ENCODE measurements at places on chromosomes 16 and 17.

DNA sequence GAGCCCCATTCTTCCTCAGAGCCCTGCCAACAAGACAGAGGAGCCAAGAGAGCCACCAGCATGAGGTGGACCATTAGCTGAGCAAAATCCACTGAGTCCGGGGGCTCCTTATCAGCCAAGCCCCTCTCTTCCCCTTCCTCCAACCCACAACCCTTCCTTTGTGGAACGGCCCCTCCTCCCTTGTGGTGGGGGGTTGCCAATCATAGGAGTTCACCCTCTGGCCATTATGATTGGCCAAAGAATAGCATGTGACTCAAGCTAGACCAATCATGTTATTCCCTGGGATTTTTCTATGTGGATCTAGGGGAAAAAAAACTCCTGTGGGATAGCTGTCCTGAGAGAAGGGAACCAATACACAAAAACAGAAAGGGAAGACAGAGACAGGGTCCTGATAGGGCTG lies 120.5 kb downstream of the C16orf95 start:
- no peak for DNase-seq

- DNase-seq = no peak
Measured at GRCh38 chr17:69405096-69405495, 9.4 kb upstream of the MAP2K6 start.

DNA sequence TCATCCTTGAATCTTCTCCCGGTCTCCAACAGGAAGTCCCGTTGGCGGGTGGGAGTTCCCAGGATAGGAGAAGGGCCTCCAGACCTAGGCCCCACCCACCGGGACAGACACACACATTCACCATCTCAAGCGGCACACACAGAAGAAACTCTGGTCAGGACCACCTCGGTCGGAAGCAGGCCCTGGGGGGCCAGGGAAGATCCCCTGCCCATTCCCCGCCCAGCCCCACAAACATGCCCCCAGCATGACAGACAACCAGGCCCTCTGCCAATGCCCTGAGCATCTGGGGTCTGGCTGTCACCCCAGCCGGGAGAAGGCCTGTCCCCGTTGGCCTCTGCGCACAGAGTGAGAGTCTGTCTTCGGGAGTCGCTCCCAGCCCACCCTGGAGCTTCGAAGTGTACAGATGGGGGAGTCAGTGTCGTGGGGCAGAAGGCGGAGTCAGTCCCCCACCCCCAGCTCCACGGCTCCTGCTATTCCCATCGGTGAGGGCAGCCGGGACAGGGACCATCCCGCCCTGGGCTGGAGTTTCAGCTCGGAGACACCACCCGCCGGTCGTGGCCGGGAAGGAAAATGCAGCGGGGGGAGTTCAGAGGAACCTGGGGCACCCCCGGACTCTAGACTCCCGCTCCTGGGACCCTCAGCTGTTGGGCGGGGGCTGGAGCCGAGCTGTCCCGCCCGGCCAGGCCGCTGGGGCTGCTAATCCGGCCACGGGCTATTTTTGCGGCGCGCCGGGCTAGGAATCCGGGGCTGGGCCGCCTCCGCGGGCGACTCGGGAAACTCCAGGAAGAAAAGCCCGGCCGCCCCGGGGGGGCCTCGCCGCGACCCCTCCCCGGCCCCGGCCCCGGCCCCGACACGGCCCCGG lies 660 bp downstream of the RHBDF1 start:
- DNase-seq = peak; percentile 91

DNA sequence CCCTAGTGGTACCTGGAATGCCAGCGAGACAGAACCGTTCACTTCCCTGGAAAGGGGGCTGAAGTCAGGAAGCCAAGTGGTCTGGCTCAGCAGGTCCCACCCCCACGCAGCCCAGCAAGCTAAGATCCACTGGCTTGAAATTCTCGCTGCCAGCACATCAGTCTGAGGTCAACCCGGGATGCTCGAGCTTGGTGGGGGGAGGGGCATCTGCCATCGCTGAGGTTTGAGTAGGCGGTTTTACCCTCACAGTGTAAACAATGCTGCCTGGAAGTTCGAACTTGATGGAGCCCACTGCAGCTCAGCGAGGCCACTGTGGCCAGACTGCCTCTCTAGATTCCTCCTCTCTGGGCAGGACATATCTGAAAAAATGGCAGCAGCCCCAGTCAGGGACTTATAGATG lies 464.7 kb upstream of the TOM1L1 start:
- DNase-seq = no peak

- no peak for DNase-seq
Measured at GRCh38 chr17:72588561-72588960, 467.7 kb downstream of the SOX9 start.

DNA sequence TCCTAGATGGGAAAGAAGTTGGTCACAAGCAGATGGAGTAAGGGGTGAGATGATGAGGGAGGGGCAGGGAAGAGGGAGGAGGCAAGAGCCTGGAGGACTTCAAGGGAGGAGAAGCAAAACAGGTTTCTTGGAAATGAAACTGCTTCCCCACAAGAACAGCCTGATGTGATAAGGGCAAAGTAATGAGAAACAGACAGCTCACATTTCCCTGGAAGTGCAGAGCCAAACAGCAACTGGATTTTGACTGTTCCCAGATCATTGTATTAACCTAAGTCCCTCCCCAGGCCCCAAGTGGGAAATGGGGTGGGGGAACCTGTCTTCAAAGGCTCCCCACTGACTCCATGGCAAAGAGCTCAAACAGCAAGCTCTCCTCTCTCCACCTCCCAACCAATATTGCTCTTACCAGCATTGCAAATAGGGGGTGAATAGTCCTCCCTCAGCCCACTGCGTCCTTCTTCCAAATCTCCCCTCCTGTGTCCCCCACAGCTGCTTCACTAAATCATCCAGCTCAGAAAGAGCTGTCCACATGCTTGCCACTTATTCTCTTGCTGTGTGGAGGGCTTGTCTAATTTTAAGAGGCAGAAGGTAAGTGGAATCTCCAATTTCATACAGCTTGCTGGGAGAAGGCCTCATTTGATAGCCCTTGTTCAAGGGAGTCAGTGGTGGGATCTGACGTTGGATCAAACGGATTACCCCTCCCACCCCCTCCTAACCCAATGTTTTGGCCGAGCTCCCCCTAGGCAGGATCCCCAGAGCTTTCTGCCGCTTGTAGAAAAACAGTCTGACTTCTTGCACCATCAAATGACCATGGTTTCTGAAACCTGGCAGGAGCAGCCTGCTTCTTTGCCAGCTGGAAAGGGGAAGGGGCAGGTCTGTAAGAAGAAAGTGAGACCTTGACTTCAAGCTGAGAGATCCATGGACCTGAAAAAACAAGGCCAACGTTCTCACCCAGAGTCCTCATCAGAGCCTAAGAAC lies 56.3 kb upstream of the SMIM36 start:
- DNase-seq = no peak

GRCh38 chr16:24372824-24373223 lies 116.7 kb downstream of the CACNG3 start:
- DNase-seq = no peak

DNA sequence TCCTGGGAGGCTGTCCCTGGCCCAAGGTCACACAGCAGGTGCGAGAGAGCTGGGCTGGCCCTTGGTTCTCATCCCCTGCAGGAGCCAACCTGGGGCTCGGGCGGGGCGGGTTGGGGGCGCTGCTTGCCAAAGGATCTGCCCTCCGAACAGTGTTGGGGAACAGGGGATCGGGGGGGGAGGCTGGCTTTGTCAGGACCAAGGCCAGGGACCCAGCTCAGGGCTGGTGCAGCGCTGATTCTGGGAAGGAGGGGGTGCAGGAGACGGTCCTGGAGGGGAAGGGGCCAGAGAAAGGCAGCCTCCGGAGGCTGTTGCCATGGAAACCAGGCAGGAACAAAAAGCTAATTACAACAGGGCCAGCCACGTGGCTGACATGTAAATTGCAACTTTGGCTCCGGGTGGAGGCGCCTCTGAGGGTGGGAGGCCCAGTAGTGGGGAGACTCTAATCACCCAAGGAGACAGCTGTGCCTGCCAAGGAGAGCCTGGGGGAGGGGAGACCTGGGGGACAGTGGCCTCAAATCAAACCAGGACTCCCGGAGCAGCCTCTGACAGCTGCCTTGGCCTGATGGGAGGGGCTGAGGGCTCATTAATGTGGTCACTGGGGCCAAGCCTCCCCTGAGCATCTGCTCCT lies 1.3 kb downstream of the TUBB3 start:
- DNase-seq = peak; percentile 65

- DNase-seq = no peak
Measured at GRCh38 chr17:29591146-29591736, 1.7 kb upstream of the ANKRD13B start.

GRCh38 chr16:50153596-50154419 lies 702 bp downstream of the TENT4B start:
- DNase-seq = peak; percentile 75

- no peak for DNase-seq
Measured at GRCh38 chr17:4445731-4446130, 12.0 kb downstream of the SPNS3 start.

DNA sequence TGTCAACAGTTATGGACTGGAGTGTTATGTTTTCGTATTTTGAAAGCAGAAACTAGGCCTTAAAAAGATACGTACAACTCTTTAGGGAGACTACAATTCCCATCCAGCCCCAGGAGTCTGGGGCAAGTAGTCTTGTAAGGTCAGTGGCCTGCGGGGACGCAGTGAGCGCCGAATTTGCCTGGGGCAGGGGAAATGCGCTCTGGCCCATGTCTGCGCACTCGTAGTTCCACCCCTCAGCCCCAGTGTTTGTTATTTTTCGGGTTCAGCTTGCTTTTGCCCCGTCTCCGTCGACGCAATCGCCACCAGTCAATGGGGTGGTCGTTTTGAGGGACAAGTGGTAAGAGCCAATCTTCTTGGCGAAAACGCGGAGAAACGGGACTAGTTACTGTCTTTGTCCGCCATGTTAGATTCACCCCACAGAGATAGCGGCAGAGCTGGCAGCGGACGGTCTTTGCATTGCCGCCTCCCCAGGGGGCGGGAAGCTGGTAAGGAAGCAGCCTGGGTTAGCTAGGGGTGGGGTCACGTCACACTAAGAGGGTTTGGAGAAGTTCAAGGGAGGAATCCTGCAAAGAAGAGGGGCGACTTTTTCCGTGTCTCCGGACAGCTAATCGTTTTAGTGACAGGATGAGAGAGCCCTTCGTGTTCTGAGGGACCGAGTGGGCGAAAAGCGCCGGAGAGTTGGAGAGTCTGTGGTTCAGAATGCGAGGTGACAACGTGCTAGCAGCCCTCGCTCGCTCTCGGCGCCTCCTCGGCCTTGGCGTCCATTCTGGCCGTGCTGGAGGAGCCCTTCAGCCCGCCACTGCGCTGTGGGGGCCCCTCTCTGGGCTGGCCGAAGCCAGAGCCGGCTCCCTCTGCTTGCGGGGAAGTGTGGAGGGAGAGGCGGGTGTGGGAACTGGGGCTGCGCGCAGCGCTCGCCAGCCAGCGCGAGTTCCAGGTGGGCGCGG lies 1.1 kb upstream of the BRCA1 start:
- DNase-seq = peak; percentile 44

DNA sequence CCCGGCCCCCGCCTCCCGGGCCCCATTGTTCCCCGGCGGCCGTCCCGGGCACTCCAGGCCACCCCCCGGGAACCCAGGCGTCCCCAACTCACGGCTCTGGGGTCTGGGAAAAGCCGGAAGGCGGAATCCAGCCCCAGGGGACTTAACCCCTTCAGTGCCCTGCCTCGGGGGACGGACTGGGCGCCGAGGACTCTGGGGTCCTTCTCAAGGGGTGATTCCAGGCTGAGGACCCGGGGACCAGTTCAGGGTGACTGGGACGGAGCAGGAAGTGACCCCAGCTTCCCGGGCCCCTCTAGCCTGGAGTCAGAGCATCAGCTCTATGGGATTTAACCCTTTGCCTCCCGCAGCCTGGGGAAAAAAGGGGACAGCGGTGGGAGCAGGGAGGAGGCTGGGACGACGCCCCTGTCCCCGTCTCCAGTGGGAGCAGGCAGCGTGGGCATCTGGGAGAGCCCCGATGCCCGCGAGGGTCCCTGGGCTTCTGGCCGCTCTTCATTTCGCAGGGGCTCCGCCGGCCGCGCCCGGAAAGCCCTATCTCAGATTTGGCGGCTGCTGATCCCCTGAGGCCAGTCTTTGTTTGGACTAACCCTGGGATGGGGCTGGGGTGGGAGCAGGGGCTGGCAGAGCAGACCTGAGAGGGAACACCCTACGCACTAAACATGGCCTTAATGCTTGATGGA lies at the start of gene ZNF629:
Gene ZNF629 (minus strand): TSS at position 270 of the 677 bp plus-strand sequence. CDS start 2,723 bp downstream, outside the sequence.
- peak; percentile 87 for DNase-seq

DNA sequence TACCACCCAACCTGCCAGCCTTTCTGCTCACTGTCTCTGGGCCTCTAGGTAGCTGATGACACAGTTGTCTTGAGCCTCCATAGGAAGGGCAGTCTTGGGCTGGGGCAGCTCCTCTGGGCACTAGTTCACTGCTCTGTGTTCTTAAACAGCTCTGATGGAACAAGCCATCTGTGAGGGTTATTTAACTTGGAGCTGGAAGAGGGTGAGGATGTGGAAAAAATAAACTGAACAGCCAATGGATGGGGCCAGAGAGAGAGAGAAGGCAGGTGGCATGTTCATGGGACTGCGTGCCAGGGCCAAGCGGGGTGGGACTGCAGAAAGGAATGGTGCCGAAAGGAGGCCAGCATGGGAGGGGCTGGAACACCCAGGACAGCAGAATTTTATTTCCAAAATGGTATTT lies 52.6 kb downstream of the HIC1 start:
- DNase-seq = no peak

DNA sequence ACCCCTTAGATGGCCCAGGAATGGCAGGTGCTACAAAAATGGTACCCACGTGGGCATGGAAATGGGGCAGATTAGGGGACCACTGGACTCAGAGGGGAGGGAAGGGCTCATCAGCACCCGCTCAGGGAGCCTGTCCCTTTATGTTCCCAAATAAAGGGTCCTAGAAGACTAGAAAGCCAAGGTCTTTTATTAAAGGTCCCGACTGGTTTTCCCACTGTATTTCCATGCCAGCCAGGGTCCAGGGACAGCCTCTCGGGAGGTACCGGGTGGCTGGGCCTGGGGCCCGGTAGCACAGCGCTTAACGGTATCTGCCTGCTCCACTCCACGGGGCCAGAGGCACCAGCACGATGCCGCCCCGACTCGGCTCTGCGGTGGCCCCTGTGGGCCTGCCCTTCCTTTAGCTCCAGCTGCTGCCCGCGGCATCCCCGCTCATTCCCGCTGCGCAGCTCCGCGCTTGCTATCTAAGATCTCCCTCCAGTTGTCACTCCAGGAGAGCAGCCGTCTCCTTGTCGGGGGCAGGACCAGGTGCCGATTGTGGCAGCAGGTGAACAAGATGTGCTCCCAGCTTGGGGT lies 1.4 kb downstream of the NT5C start:
- DNase-seq = no peak

- DNase-seq = no peak
Measured at GRCh38 chr16:86918637-86919036, 340.3 kb downstream of the FOXL1 start.
